ENCODE measurements at places on chromosomes 1 and 21.
A peak's percentile ranks its signal among the peaks of the same experiment; 100 is the strongest.

GRCh38 chr21:33402001-33402979 lies 923 bp upstream of the IFNGR2 start:
- peak; percentile 48 for DNase-seq

GRCh38 chr1:205772607-205773032 lies 2.7 kb downstream of the RAB29 start:
- no peak for DNase-seq

GRCh38 chr1:27906759-27907158 lies 28.0 kb upstream of the SMPDL3B start:
- DNase-seq, result no peak

DNA sequence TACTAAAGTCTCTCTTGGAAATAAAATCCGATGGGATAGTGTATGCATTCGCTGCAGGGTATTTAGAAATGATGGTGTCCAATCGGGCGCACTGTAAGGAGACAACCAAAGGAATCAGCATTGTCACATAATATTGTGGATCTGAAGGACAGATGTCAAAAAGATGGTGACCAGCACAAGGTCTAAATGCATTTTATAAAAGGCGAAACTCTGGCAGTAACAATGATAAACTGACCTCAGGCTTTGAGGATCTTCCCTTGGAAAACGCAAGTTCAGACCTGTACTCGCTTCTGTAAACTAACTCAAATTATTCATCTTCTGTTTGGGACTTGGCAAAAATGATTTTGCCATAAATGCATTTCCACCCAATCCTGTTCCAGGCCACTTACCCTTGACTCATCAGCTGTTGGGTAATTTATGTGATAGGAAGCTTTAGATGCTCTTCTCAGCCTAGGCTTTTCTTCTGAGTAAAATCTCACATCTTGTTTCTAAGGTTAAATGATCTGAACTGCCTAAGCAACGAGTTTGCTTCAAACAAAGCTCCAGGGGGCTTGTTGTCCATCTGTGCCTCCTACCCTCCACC lies 33.8 kb downstream of the STPG1 start:
- peak; percentile 28 for DNase-seq

DNA sequence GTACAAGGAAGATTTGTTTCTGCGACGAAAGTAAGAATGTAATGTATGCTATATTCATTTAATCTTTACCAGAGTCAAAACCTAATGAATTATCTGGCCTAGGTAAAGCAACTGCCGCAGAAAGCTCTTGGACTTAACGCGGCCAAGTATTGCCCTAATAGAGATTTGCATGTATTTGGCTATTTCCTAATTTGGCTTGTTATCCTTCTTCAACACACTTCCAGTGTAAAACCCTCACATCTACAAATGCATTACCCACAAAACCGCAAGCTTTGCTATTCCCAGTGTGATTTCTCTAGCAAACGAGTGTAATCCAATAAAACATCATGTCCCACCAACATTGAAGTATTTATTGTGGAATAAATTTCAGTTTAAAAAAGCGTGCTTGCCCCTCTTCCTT lies 123.8 kb upstream of the LMO4 start:
- no peak for DNase-seq

- no peak for DNase-seq
These were observed 17.0 kb downstream of the AGT start for GRCh38 chr1:230696722-230697437.

DNA sequence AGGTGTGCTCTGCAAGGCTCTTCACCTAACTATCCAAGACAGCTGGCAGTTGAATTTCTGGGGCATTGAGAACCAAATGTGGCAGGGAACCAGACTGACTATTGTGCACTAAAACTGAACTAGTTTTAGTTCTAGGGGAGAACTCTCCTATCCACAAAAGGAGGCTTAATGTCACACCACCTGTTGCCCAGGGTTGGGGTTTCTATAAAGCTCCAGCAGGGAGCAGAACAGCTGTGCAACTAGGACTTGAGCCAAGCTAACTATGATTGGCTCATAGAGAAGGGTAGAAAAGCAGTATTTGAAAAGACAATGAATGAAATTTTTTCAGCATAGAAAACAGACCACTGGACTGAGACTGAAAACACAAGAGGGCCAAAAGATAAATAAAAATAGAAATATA lies 53.3 kb upstream of the FGGY start:
- no peak for DNase-seq

DNA sequence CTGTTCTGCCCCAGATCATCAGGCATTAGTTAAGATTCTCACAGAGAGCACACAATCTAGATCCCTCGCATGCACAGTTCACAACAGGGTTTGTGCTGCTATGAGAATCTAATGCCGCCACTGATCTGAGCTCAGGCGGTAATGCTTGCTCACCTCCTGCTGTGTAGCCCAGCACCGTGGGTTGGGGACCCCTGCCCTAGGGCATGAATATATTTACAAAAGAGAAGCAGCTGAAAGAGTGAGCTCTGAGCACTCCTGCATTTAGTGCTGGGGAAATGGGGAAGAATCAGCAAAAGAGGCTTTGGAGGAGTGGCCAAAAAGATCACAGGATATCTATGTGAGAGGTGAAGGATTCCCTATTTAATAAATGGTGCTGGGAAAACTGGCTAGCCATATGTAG lies 5.6 kb downstream of the CFAP57 start:
- DNase-seq, result no peak

DNA sequence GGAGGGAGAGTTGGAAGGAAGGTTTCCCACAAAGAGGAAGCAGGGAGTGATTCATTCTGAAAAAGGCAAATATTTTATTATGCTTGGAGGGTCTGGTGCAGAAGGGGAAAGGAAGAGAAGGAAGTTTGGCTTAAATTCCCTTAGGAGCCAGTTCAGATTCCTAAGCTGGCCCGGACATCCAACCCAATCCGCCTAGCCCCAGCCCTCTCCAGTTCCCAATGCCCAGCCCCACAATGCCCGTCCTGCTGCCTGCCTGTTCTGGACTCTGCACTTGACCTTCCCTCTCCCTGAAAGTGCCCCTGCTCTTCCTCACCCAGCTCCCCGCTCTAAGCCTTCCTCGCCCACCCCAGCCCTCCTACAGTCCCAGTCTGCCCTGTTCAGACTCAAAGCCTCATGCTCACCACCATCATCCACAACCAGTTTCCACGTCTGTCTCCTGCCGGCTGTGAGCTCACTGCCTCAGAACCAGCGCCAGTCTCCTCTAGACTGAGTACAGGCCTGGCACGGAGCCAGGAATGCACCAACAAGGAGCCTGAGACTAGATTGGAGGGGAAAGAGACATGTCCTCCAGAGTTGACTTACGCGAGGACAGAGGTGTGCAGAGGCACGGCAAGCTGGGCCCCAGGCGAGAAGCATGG lies 18.9 kb downstream of the CAPN2 start:
- peak; percentile 83 for DNase-seq
